ENCODE measurements at places on chromosomes 12 and 14.

- no peak for DNase-seq
Observed at GRCh38 chr14:68403191-68404145, 389.4 kb downstream of the ZFP36L1 start.

DNA sequence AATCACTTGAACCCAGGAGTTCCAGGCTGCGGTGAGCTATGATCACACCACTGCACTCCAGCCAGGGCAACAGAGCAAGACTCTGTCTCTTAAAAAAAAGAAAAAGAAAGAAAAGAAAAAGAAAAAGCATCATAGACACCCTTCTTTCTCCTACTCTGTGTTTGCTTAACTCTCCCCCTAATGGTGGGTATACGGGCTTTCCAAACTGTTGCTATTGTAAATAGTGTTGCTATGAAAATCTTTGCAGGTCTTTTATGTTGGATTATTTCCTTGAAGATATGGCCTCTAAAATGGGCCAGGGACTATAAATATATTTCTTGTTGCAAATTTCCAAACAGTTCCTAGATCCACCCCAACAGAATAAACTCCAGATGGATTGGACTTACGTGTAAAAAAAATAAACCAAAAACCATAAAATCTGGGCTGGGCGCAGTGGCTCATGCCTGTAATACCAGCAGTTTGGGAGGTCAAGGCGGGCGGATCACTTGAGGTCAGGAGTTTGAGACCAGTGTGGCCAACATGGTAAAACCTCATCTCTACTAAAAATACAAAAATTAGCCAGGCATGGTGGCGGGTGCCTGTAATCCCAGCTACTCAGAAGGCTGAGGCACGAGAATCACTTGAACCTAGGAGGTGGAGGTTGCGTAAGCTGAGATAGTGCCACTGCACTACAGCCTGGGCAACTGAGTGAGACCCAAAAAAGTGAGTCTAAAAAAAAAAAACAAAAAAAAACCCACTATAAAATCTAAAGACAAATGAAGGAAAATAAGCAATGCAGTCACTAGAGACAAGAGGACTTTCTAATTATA, 25.9 kb downstream of the NFKBIA start:
- DNase-seq = no peak

- no peak for DNase-seq
Observed at GRCh38 chr12:114834621-114835020, 150.6 kb upstream of the TBX3 start.

GRCh38 chr12:66775871-66776270, 97.0 kb upstream of the GRIP1 start:
- DNase-seq = no peak

DNA sequence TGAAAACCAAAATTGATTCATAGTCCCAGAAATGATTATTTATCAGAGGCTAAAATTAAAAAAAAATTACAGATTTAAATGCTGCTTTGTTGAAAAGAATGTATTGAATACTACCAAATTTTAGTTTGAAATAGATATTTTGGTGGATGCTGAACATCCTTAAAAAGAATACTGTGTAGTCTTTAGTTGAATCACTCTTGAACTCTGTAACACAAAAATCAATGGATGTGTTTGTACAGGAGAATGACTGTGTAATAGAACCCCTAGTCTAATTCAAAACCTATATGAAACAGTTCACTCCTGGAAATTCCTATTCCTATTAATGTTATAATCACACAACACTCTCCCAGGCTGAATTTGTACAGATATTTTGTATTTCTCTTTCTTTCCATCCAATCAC, 1.5 kb upstream of the TSPAN8 start:
- no peak for DNase-seq

- DNase-seq = no peak
Observed at GRCh38 chr12:55744340-55745030, 1.6 kb downstream of the GDF11 start.

- no peak for DNase-seq
Observed at GRCh38 chr12:18965203-18965602, 164.3 kb upstream of the PLEKHA5 start.

DNA sequence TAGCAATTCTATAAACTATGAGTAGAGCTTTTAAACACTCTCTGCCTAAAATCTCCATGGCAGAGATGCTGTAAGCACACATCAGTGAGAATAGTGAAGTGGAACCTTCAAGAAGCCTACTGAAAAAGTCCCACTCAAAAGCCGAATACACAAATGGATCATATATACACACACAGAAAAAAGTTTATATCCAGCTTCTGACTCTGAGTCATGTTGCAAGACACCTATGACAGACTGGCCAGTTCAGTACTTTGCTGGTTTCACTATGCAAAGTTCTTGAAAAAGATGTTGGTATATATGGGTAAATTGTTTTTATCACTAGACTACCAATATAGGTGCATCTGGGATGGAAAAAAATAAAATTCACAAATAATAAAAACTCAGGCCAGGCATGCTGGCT, 126.1 kb downstream of the KCNK10 start:
- DNase-seq = no peak

DNA sequence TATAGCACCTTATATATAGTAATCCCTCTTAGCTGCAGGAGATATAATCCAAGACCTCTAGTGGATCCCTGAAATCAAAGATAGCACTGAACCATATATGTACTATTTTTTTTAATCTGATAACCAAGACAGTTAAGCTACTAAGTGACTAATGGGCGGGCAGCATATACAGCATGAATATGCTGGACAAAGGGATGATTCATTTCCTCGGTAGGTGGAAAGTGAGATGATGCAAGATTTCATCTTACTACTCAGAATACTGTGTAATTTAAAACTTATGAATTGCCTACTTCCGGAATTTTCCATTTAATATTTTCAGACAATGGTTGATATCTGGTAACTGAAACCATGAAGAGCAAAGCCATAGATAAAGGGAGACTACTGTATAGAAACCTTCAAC, 36.2 kb downstream of the PRMT8 start:
- no peak for DNase-seq

- DNase-seq = no peak
Observed at GRCh38 chr12:45010059-45010458, 40.8 kb downstream of the DBX2 start.

- DNase-seq = no peak
Observed at GRCh38 chr12:52486166-52487105, 6.6 kb downstream of the KRT6A start.

DNA sequence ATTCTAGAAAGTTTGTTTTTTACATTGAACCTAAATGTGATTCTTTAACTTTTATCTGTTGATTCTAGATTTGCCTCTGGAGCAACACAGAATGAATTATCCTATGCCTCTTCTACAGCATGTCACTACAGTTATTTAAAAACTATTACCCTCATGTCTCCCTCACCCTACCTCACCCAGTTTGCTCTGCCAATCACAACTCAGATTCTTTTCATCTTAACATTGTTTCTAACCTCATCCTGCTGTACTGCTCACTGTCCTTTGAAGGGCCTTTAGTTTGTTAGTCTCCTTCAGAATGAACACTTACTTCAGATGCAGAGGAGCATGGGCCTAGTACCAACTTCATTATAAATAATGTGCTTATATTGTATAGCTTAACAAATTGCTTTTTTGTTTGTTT, 21.5 kb downstream of the YLPM1 start:
- DNase-seq = no peak

DNA sequence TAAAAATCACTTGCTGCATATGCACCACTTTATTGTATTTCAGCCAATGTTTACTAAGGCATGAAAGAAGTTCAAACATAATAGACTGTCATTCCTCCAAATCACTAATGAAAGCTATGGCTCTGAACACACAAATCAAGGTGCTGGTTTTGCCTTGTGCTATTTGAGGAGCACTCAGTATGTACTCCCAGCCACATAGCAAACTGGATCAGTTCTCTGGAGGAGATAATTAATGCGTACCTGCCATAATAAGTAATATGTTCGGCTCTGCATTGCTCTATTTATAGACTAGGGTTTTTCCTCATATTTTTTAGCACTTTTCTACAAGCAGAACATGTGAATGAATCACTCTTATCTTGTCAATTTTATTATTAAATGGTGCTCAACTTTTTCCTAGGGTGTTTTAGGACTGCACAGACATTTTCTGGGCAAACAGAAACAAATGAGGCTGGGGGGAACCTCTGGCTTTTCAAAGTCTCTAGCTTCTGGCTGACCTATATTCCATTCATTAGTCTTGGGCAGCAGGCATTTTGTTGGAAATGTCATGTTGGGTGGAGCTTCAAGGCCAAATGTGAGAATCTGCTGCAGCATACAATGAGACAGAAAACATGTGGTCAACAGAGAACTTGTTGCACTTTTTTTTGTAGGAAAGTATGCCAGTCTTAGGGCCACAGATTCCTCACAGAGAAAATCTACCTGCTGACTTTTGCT, 88.4 kb downstream of the GRIP1 start:
- no peak for DNase-seq

GRCh38 chr12:98951406-98951805, 306.3 kb downstream of the APAF1 start:
- no peak for DNase-seq

DNA sequence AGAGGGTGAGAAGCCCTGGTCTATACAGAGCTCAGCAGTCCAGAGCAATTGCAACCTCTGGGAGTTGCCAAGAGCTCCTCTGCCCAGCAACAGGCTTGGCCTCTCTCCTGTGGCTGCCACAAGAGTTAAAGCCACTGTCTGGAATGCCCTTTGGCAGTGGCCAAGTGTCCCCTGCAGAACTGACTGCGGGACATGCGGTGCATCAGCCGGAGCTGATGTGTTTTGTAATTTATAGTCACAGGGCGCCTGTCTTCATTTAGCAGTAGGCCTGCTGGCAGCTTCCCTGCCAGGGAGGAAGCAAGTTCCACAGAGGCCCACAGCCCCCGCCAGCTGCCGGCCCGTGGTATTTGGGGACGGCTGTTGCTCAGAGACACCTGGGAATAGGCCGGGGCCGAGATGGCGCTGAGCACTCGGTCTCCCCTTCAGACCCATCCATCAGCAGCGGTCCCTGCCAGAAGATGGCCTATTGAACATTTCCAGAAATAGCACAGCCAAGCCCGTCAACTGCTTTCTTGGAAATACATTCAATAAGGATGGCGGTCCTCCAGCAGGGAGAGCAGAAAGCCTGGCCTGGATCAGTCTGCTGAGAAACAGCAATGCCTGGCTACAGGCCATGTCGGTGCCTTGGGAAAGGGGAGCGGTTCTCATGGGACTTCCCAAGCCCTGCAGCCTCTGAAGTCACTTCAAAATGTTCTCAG, 217.4 kb downstream of the CRADD start:
- no peak for DNase-seq

GRCh38 chr12:9079883-9080675, 35.6 kb downstream of the A2M start:
- no peak for DNase-seq

Data from naive thymus-derived CD4-positive, alpha-beta T cell (primary cell).